Naive B cell (primary cell): ENCODE measurements at places on chromosomes 16 and 17.

- no peaks in the 10 kb centered on the region for H3K27me3 ChIP-seq
- no peak for DNase-seq
- H3K27ac ChIP-seq: no peak overlapping the region
- H3K4me1 ChIP-seq: no peaks in the 10 kb centered on the region
- H3K4me3 ChIP-seq: no peak overlapping the region
- no peaks in the 10 kb centered on the region for H3K36me3 ChIP-seq
These were observed 785.6 kb upstream of the SOX9 start for GRCh38 chr17:71335212-71335611.

DNA sequence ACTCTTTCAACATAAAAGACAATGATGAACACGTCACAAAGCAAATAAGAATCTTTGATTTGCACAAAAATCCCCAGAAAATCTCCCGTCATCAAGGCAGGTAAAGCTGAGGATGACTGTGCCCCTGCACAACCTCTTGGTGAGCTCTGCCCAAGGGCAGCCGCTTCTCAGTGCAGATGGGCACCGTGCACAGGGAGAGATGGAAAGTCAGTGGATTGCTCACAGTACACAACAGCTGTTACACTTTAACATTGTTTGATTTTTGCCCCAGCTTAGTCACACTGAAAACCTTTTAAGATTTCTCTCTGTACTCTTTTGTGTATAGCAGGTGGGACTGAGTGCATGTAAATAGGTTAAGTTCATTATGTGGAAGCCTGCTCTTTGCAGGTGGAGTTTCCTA lies 104.2 kb downstream of the CDK5R1 start:
- H3K4me3 ChIP-seq: no peak overlapping the region
- no peaks in the 10 kb centered on the region for H3K36me3 ChIP-seq
- no peaks in the 10 kb centered on the region for H3K27me3 ChIP-seq
- H3K4me1 ChIP-seq: peaks cover 8% of the 10 kb centered on the region
- DNase-seq: no peak
- no peak overlapping the region for H3K27ac ChIP-seq

- H3K4me1 ChIP-seq: peaks cover 34% of the 10 kb centered on the region
- no peaks in the 10 kb centered on the region for H3K27me3 ChIP-seq
- H3K4me3 ChIP-seq: no peak overlapping the region
- no peaks in the 10 kb centered on the region for H3K36me3 ChIP-seq
- DNase-seq: no peak
These were observed 2.3 kb downstream of the LRRC3C start for GRCh38 chr17:39929646-39930407.

DNA sequence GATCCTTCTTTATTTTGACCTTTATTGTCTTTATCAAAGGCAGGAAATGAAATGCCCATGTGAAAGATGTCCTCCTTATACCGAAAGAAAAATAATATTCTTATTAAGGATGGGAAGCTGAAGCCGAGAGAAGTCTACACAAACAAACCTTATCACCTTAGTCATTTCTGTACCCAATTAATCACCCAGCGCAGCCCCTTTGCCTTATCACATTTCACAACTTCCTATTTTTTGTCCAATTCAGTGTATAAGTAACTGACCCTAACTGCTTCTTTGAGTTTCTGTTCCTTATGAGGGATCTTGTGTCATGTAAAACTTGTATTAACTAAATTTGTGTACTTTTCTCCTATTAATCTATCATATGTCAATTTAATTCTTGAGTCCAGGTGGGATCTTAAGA lies 16.4 kb upstream of the CCL23 start:
- no peak overlapping the region for H3K4me3 ChIP-seq
- DNase-seq: peak; percentile 26
- H3K27me3 ChIP-seq: peaks cover 29% of the 10 kb centered on the region
- peaks cover 22% of the 10 kb centered on the region for H3K4me1 ChIP-seq

- H3K27ac ChIP-seq: peak overlapping the region; percentile 65
- no peaks in the 10 kb centered on the region for H3K27me3 ChIP-seq
- H3K4me3 ChIP-seq: no peak overlapping the region
- H3K36me3 ChIP-seq: peaks cover 16% of the 10 kb centered on the region
These were observed 18.7 kb downstream of the ITGAL start for GRCh38 chr16:30491229-30491628.

- H3K4me3 ChIP-seq: peak overlapping the region; percentile 91
- H3K27me3 ChIP-seq: no peaks in the 10 kb centered on the region
- no peaks in the 10 kb centered on the region for H3K36me3 ChIP-seq
- peak overlapping the region; percentile 97 for H3K27ac ChIP-seq
- peak; percentile 68 for DNase-seq
These were observed 19.5 kb downstream of the USP7 start for GRCh38 chr16:8943966-8944759.

DNA sequence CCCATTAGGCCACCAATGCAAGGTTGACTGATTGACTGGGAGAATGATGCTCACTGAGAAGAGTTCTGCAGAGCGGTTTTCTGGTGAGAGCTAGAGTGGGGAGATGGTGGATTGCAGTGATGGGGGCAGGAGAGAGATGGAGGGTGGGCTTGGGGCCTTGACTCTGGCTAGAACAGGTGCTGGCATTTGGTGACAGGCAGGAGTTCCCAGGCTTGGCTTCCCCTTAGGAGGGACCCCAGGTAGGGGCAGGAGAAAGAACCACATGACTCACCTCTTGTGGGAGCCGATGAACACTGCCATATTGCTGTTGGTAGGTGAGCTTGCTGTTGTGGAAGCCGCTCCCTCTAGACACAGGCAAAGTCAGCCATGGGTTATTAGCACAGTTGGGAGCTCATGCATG lies 8.0 kb downstream of the CD300LB start:
- H3K27ac ChIP-seq: no peak overlapping the region
- H3K4me3 ChIP-seq: no peak overlapping the region
- peaks cover 8% of the 10 kb centered on the region for H3K27me3 ChIP-seq
- DNase-seq: no peak
- H3K36me3 ChIP-seq: no peaks in the 10 kb centered on the region

DNA sequence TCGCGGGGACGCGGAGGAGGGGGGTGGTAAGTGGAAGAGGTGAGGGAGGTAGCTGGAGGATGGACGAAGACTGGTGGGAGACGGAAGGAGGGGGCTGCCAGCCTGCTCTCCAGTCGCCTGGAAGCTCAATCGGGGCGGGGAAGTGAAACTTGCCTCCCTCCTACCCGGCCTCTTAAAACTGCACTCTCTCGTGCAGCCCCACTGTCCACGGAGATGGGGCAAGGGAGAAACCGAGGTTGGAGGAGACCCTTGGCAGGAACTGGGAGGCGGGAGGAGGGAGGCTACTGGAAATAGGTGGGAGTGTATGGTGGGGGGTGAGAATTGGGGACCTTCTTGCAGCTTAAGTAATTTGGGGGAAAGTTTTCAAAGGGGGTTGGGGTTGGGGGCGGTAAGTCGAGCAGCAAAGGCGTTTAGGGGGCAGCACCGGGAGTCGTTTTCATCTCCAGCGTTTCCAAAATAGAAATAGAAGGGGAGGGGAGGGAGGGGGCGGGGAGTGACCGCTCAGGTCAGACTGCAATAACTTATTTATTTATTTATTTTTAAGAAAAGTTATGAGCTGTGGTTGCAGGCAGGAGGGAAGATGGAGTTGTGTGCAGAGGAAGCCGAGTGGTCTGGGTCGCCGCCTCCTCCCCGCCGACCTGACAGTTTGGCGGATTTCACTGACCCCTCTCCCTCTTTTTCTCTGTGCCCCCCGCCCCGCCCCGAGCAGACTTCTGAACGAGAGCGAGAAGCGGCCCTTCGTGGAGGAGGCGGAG lies 1.4 kb downstream of the SOX9 start:
- H3K4me3 ChIP-seq: no peak overlapping the region
- no peak overlapping the region for H3K27ac ChIP-seq
- no peak for DNase-seq
- H3K4me1 ChIP-seq: peaks cover 5% of the 10 kb centered on the region
- peaks cover 77% of the 10 kb centered on the region for H3K27me3 ChIP-seq

GRCh38 chr16:58269526-58269925 lies 25.3 kb downstream of the PRSS54 start:
- peaks cover 10% of the 10 kb centered on the region for H3K27me3 ChIP-seq
- no peaks in the 10 kb centered on the region for H3K4me1 ChIP-seq
- no peak for DNase-seq
- H3K36me3 ChIP-seq: peaks cover 10% of the 10 kb centered on the region
- H3K4me3 ChIP-seq: no peak overlapping the region

DNA sequence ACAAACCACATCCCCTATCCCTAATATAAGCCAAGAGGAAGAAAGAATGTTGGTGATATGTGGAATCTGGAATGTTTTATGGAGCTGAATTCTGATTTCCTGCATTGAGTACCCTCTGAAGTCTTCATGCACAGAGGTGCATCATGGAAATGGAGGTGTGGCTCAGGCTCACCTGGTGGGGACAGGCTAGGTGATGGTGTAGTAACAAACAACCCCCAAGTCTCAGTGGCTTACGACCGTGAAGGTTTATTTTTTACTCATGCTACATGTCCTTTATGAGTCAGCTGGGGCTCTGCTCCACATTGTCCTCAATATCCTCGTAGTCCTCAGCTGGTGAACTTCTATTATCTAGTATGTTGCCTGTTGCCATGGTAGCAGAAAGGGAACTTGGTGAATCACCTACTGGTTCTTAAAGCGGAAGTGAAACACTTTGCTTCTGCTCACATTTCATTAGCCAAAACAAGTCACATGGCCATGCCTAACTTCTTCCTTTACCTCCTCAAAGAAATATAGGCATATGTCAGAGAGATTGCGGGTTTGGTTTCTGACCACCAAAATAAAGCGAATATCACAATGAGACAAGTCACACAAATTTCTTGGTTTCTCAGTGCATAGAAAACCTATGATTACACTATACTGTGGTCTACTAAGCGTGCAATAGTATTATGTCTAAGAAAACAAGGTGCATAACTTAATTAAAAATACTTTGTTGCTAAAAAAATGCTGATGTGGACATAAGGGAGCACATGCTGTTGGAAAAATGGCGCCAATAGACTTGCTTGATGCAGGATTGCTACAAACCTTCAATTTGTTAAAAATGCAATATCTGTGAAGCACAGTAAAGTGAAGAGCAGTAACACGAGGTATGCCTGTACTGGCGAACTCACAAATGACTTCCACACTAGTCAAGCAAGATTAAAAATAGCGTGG lies at the start of gene PMFBP1:
PMFBP1 (minus strand) TSS at position 51 of the 930 bp plus-strand sequence. CDS start 947 bp downstream, outside the sequence.
- H3K4me1 ChIP-seq: peaks cover 12% of the 10 kb centered on the region
- peak; percentile 83 for DNase-seq
- no peaks in the 10 kb centered on the region for H3K27me3 ChIP-seq
- peaks cover 19% of the 10 kb centered on the region for H3K36me3 ChIP-seq
- peak within 1 kb of the TSS; percentile 86 for H3K27ac ChIP-seq
